DMS79 (cell line): ENCODE measurements at places on chromosomes 4 and X.

DNA sequence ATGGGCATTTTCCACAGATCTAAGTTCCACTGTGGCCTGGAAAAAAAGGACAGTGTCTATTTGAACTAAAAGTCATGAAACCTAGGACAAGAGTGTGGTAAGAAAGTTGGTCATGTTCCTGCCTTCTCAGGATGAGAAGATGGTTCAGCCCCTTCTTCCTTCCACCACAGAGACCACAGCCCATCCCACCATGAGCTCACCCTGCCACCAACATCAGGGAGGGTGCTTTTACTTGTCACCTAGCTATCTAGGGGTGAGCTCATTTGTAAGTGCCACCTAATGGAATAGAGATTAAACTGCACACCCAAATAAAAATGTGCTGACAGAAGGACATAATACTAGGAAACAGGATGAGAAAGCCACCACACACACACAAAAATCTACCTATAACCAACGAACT lies 235.9 kb downstream of the SPIN4 start:
- DNase-seq = no peak

- DNase-seq = no peak
Measured at GRCh38 chr4:87375719-87376291, 15.2 kb downstream of the HSD17B11 start.

- no peak for DNase-seq
Measured at GRCh38 chr4:105715692-105716278, 7.2 kb downstream of the GSTCD start.

GRCh38 chrX:154598656-154599055 lies 13.7 kb downstream of the CTAG1A start:
- no peak for DNase-seq

DNA sequence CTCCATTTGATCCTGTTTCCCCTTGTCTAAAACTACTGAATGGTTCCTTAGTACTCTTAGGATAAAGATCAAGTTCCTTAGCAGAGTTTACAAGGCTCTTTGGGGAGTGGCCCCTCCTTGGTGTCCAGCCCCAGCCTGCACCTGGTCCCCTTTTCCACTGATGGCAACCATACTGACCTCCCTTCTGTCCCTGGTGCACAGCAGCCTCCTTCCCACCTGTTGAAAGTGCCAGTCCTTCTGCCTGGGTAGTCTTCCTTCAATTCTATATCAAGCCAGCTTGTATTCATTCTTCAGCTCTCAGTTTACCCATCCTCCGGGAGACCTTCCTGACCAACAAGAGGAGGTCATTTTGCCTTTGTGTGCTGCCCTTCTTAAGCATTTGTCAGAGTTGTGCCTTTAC lies 30.4 kb upstream of the NMU start:
- no peak for DNase-seq

- DNase-seq = no peak
Measured at GRCh38 chr4:76219299-76220055, 5.9 kb upstream of the SCARB2 start.

- DNase-seq = peak; percentile 65
Measured at GRCh38 chr4:84852081-84852480, 114.4 kb downstream of the WDFY3 start.

DNA sequence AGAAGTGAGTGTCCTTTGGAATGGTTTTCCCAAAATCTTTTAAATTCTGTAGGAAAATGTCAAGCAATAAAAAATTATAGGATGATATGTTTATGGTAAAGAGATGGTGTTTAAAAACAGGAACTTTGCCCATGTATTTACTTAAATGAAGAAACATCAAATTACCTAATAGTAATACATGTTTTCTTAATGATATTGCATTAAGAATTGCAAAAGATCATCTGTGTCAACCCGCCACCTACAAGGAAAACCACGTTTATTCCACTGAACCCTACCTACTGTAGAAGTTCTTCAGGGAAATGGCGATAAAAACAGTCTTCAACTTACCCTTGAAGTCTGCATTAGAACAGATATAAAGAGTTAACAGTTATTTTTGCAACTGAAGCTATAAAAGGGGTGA lies 67.2 kb upstream of the NDP start:
- no peak for DNase-seq

GRCh38 chr4:82785611-82786400 lies 12.8 kb downstream of the SCD5 start:
- DNase-seq = no peak

GRCh38 chr4:74473155-74473811 lies 28.3 kb downstream of the AREG start:
- no peak for DNase-seq

GRCh38 chr4:109735566-109736365 lies 5.9 kb upstream of the PLA2G12A start:
- no peak for DNase-seq

- DNase-seq = peak; percentile 70
Measured at GRCh38 chr4:139875411-139875825, 209.8 kb downstream of the MGST2 start.

DNA sequence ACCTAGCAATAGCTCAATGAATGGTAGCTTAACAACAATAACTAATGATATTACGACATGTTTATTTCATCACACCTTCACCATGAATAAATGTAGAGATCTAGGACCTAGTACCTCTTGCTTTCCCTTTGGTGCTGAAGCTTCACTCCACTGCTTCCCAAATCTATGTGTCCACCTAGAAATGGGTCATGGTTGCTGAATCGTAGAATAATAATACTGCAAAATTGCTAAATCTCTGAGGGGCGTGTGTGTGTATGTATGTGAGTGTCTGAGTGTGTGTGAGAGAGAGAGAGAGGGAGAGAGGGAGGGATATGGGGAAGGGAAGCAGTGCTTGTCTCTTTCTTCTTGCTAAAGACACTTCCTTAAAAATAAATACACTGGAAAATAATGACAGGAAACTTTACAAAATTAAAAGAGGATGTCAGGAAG lies 109.3 kb upstream of the BMP2K start:
- no peak for DNase-seq

DNA sequence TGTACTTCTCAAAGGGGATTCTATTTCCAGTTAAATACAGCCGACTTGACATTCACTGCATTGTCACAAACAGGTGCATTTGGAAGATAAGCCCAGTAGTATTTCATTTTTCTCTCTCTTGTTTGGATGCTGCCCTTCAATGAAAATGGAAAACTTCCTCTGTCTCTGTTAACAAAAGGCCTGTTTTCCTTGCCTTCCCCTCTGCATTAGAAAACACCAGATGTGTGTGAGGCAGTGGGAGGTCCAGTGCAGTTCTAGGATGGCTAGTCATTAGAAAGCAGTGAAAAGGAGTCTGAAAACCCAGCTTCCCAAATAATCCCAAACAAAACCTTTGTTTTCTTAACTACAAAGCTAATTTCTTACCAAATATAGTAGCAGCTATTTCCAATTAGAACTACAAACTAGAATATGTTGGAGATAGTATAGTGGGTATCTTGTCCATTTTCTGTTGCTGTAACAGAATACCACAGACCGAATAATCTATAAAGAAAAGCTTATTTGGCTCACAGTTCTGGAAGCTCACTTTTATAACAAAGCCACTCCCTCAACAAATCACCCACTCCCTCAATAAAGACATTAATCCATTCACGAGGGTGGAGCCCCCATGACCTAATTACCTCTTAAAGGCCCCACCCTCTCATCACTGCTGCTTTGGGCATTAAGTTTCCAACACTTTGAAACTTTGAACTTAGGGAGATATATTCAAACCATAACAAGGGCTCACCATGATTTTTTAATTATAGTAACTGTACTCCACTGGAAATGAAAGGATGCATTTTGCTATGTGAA lies 452.1 kb upstream of the RPS6KA3 start:
- no peak for DNase-seq

- no peak for DNase-seq
Measured at GRCh38 chrX:26851981-26852380, 611.2 kb downstream of the PPP4R3C start.

- no peak for DNase-seq
Measured at GRCh38 chr4:66943112-66943511, 602.2 kb downstream of the CENPC start.

DNA sequence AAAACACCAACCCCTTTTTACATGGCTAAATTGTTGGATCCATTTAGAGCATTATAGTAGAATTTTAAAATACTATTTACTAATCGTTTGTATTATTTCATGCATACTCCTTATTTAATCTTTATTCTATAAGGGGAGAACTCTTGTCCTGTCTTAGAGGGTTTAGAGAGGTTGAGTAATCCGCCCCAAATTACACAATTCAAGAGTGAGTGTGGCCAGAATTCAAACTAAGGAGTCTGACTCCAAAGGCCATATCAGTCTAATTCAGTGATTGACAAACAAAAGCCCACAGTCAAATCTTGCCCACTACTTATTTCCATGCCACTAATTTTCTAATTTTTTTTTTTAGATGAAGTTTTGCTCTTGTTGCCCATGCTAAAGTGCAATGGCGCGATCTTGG lies 33.7 kb upstream of the NEIL3 start:
- DNase-seq = no peak

- DNase-seq = no peak
Measured at GRCh38 chr4:73929278-73929677, 52.5 kb downstream of the PF4 start.

- no peak for DNase-seq
Measured at GRCh38 chrX:11397680-11398079, 104.5 kb downstream of the AMELX start.

DNA sequence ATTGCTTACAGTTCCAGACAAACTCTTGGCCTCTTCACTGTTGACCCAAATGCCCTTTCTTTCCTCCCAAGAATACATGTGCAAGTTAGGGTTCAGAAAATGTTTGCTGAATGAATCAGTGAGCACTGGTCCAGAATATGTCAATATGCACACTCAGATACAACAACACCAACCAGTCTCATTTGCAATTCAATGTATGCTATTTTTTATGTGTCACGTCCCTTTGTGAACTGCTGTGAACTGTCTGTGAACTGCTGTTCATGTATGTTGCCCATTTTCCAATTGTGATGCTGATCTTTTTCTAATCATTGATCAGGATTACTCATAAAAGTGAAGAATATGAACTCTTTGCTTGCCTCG lies 17.8 kb downstream of the GAB3 start:
- DNase-seq = no peak

GRCh38 chr4:4387531-4388310 lies 819 bp downstream of the NSG1 start:
- DNase-seq = peak; percentile 10

GRCh38 chrX:152895724-152896420 lies 2.0 kb upstream of the ZNF185 start:
- DNase-seq = no peak

DNA sequence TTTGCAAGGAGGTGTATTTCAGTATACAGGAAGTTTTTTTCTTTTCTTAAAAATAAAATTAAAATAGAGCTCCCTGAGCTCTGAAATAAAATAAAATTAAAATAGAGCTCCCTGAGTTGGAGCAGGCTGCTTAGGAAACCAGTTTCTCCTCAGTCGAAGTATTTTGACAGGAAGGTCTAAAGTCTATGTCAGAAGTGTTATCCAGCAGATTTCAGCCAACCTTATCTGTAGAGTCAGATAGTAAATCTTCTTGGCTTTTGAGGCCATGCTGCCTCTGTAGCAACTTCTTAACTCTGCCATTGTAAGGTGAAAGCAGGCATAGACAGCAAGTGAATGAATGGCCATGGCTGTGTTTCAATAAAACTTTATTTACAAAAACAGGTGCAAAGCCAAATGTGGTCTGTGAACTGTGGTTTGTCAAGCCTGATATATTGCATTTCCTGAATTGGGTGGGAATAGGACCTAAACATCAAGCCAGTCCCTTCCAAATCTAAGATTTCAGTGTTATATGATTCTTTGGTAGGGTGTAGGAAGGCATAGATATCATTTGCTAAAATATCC lies 9.5 kb upstream of the KLKB1 start:
- DNase-seq = no peak

- DNase-seq = no peak
Measured at GRCh38 chrX:39842281-39842973, 255.3 kb downstream of the BCOR start.

GRCh38 chrX:47242321-47242720 lies 9.5 kb downstream of the USP11 start:
- no peak for DNase-seq

GRCh38 chrX:101415180-101416145 lies 7.4 kb downstream of the HNRNPH2 start:
- no peak for DNase-seq

GRCh38 chrX:148672517-148672916 lies 172.1 kb downstream of the AFF2 start:
- no peak for DNase-seq

- DNase-seq = no peak
Measured at GRCh38 chr4:3532751-3533422, 665 bp upstream of the LRPAP1 start.

DNA sequence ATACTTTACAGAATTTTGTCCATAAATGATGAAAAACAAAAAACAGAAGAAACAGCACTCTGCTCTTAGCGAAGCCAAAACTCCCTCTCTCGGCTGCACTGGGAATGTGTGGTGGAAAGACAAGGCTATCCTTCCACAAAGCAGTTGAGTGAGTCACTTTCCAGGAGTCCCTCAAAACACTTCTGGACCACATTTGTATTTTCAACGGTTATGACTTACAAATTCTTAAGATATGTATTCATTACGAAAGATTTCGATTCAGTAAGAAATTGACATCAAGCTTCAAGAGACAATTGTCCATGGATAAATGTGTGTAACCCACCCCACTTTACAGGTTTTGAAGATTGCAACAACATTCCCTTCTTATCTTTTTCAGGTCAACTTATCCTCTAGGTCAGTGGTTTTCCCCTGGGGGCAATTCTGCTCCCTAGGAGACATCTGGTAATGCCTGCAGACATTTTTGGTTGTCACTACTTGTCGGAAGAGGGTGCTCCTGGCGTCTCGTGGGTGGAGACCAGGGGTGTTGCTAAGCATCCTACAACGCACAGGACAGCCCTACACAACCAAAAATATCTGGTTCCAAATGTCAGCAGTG lies 66.7 kb upstream of the MTNR1A start:
- no peak for DNase-seq

DNA sequence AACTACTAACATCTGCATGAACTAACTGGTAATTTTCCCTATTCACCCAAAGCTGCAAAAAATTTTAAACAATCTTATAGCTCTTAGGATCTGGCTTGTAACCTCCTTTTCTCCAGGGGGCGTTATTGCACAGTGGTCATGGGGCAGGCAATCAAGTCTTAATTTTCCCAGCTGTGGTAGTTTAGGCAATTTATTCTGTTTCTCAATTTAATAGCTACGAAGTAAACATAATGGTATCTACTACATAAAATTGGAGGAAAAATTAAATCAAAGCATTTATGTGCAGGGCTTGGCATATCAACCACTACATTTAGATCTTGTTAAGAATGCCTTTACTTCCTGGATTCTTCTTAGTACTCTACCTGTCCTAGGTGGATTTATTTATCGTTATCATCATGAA lies 137.4 kb upstream of the GUCY1A1 start:
- DNase-seq = no peak

DNA sequence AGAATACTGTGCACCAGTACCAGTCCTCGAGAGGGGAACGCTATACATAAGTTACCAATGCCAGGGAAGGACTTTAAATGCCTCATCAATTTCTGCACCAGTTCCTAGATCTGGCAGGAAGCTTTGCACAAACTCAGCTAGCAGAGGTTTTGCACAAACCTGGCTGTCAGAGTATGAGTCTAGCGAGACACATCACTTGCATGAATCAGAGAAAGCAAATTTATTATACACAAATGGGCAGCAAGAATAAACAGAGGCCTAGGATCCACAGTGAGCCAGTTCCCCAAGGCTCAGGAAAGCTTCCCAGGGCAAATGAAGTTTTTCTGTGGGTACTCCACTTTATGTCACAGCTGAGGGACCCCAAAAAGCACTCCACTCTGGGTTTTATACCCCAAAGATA lies 523.5 kb downstream of the CFAP47 start:
- no peak for DNase-seq
